ENCODE measurements at places on chromosomes 2 and 18.

- DNase-seq, result no peak
Measured at GRCh38 chr2:6789559-6790138, 76.1 kb downstream of the CMPK2 start.

DNA sequence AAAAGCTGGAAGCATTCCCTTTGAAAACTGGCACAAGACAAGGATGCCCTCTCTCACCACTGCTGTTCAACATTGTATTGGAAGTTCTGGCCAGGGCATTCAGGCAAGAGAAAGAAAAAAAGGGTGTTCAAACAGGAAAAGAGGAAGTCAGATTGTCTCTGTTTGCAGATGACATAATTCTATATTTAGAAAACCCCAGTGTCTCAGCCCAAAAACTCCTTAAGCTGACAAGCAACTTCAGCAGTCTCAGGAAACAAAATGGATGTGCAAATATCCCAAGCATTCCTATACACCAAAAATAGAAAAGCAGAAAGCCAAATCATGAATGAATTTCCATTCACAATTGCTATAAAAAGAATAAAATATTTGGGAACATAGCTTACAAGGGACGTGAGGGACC lies 11.1 kb downstream of the SLC8A1 start:
- DNase-seq, result no peak

- DNase-seq, result no peak
Measured at GRCh38 chr18:389658-390357, 110.7 kb downstream of the COLEC12 start.

DNA sequence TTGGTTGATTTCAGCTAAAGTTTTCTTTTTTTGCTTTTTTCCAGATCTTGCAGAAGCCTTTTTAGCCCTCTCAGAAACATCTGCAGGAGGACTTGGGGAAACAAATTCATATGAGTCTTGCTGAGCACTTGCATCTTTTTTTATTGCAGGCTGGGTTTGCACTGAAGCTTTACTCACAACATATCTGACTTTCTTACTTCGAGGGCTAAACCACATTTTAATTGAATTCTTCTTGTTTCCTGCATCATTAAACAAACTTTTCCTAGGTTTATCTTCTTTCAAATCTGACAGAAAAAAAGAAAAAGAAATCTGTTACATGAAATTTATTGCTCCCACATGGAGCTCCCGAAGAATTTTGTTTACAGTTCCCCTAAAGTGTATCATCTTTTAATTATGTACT lies 28.3 kb downstream of the BARD1 start:
- DNase-seq, result no peak

DNA sequence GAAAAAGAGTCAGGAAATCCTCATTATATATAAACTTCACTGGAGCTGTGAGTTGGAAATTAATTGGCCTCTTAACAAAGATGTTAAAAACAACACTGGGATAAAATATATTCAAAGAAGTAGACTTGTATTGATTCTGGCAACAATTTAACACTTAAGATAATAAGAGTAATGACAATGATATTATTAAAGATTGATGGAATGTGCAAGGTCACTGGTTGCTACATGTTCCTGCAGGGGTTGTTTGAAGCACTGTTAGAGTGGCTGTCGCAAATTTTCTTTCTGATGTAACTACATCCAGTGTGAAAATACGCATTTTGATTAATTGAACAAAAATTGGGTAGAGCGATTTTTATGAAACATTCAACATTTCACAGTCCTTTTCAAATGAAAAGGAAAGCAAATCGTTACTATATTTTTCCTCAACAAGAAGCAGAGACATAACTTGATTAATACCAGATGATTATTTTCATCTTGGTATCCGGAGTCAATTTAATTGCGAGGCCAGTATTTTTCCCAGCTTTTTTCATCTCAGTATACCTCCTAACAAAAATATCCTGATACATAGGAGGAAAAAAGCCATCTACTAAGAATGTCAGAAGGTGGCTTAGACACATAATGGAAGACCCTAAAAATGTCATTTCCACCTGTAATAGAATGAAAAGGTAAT lies 6.1 kb downstream of the PTGR3 start:
- DNase-seq, result no peak

DNA sequence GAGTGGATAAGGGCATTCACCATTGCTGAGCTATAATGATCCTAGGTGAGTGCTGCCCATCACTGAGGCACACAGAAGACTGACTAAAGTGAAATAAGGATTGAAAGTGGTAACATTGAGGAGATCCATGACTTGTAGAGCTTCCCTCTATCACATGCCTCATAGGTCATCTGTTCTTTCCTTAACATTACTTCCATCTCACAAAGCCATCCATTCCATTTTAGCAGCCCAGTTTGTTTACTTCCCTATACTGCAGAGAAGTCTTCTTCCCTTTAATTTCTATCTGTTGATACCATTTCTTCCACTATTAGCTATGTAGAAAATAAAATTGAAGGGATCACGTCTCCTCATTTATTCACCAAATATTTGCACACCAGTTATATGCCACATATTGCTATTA lies 32.1 kb downstream of the ME2 start:
- no peak for DNase-seq

DNA sequence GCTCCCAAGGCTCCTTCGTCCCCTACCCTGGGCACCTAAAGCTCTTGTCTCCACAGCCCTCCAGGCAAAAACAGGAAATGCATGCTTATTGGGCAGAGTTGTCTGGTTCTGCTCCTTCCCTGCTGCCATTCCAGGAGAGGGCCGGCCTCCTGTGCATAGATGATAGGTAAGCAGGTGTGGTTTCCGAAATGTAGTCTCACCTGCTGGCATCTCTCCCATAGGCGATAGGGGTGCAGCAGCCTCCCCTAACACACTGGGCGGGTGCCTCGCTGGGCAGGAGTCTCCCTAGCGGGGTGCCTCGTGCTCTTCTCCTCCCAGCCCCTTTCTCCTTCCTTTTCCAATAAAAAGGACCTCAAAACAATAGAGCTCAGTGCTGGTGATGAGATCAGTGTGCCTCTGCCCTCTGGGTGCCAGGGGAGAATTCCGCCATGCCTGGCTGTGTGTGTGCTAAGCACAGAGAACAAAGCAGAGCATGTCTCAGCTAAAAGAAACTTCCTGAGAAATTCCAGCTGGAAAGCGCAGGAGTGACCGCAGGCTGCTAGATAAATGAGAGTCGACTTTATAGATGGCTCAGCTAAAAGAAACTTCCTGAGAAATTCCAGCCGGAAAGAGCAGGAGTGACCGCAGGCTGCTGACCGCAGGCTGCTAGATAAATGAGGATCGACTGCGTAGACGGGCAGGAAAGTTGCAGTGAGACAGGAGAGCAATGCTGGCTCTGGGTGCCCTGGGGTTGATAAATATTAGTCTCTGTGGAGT lies 11.3 kb upstream of the PXDN start:
- no peak for DNase-seq

DNA sequence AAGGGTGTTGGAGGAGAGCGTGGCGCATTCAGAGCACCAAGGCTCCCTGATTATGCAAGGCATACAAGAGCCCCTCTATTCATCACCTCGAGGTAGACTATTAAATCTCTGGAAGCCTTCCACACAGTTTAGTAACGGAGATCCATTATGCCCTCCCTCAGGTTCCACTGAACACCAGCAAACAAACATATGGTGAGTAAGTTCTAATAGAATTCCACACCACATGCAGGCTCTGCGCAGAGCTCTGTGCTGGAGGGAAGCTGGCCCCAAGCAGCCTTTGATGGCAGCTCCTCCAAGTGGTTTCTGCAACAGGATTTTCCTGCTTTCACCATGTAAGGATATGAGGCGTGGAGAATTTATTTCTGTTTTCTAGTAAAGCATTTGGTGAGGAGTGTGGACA lies 238.6 kb downstream of the C1D start:
- DNase-seq, result no peak

DNA sequence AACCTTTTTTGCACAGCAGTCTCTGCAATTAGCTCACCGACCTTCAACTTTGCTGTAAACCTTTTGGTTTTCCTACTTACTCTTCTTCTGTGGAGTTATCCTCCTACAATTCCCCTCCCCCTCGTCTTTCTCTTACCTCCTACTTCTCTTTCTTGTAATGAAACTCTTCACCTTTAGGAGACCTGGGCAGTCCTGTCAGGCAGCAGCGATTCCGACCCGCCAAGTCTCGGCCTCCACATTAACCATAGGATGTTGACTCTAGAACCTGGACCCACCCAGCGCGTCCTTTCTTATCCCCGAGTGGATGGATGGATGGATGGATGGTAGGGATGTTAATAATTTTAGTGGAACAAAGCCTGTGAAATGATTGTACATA lies 8.3 kb downstream of the TBR1 start:
- no peak for DNase-seq

DNA sequence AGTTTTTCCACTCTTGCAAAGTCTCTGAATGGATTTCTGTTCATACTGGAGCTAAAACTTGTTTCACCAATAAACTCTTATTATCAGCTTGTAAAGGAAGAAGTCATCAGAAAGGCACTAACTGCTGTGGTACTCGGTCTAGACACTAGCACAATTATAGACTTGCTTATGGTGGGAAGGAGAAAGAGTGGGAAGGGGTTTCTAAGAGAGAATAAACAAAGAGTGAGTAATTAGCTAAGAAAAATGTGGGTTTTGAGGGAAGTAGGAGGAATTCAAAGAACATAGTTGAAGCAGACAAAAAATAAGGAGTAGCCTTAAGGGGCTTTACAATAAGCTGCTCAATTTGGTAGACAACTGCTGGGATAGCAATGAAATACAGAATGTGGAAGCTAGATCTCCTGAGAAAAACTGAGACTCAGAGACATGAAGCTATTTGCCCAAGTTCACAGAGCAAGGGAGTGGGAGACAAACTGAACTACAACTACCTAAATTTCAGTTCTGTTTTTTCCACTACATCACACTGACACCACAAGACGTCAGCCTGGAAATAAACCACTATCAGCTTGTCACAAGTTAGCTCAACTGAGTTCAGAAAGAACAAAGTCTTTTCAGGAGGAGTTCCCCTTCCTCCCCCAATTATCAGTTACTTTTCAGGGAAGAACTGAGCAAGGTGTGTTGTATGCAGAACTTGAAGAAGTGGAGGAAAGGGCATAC lies 59.7 kb downstream of the MAP4K3 start:
- no peak for DNase-seq

DNA sequence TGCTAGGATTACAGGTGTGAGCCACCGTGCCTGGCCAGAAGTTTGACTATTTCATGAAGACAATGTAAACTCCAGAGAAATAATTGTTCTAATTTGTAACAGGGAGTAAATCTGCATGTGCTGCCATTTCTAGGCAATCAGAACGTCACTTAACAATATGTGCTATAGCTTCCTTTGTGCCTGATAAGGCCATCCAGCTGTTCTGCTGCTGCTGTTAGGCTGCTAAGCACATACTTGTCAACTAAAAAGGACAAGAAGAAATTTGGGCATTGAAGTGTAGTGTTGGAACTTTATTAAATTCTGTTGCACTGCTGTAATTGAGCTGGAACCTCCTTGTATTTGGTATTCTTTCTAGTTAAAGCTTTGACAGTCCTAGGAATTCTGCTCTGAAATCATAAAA lies 57.1 kb downstream of the KIAA1328 start:
- DNase-seq, result no peak

- no peak for DNase-seq
Measured at GRCh38 chr2:6879011-6879410, 1.4 kb downstream of the RSAD2 start.

GRCh38 chr18:22981274-22982133 lies 48.4 kb downstream of the RBBP8 start:
- no peak for DNase-seq

DNA sequence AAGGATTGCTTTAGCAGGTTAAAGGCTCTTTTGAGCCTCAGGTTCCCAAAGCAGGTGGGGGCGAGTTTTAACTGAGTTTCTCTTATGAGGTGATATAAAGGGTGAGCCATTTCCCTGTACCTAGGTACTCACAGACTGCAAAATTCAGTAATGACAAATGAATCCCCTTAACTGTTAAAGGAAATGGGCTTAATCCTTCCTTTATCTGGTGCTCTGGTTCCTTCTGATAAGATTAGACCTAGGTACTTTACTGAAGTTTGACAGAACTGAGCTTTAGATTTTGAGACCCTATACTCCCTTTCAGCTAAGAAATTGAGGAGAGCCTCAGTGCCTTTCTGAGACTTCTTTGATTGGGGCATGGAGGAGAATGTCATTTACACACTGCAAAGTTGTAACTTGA lies 42.6 kb downstream of the STK17B start:
- DNase-seq, result no peak

DNA sequence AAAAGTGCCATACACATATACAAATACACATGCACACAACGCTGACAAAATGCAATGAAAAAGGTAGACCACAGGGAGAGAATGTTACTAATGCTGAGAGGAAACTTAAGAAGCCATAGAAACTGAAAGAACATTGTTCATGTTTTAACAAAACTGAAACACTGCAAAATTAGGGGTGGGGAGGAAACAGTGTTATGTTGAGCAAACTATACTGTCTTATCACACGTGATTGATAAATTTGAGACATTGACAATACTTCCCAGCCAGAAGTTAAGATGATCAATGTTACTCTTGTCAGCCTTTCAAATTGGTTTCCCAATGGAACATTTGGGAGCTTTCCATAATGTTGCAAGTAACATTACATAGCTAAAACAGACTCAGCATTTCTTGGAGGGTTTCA lies 165.5 kb downstream of the L3MBTL4 start:
- DNase-seq, result no peak

GRCh38 chr18:22387787-22388186 lies 29.9 kb downstream of the CTAGE1 start:
- DNase-seq, result no peak

DNA sequence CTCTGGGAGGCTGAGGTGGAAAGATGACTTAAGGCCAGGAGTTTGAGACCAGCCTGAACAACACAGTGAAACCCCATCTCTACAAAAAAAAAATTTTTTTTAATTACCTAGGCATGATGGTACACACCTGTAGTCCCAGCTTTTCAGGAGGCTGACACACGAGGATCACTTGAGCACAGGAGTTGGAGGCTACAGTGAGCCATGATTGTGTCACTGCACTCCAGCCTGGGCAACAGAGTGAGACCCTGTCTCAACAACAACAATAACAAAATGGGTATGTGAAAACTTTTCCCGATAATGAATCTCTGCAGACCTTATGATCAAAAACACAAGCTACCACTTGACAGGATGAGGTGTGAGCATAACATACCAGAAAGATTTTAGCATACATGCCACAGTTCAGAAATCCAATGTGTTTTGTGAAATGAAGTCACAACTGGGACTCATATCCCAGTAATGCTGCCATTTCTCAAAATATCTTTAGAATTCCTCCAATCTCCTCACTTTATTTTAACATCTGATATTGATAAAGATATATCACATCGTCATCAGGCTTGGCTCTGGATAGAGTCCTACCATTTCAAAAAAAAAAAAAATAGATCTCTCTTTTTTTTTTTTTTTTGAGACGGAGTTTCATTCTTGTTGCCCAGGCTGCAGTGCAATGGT lies 74.0 kb upstream of the PELI1 start:
- no peak for DNase-seq

- no peak for DNase-seq
Measured at GRCh38 chr18:25313268-25313667, 38.7 kb downstream of the ZNF521 start.
